Gastrocnemius medialis (tissue), 4 donors: ENCODE measurements at places on chromosomes 4 and X. TPM values are rescaled to one million over a fixed set of nuclear protein-coding genes. Genes with fewer than 3 reads are reported as not detected.

STBD1 gene
- 52.2 TPM for total RNA-seq

CHST7 gene
- 16.3 TPM for total RNA-seq

DNA sequence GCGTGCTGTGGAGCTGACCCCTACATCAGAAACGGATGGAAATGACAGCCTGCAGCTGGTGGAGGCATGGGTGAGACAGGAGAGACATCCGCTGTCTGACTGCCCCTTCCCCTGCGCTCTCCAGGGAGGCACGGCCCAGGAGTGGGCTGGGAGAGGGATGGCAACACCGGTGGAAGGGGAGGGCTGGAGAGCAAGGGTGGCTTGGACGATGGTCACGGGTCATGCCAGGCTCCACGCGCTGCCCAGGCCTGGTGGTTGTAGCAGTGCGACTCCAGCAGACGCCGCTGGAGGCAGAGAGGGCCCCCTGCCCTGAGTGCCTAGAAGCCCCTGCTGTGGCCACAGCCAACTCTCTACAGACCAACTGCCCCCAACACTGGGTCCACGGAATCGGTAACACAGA lies 47.9 kb downstream of the GAK start:
- H3K27ac ChIP-seq, result no peak overlapping the region
- H3K36me3 ChIP-seq, result no peaks in the 10 kb centered on the region
- H3K27me3 ChIP-seq, result no peaks in the 10 kb centered on the region

PHEX gene
- 0.05 TPM for total RNA-seq

- no peak for DNase-seq
- H3K4me3 ChIP-seq, result no peak overlapping the region
- H3K27me3 ChIP-seq, result no peaks in the 10 kb centered on the region
- no peak overlapping the region for H3K27ac ChIP-seq
- H3K36me3 ChIP-seq, result no peaks in the 10 kb centered on the region
Measured at GRCh38 chrX:88135735-88136134, 611.3 kb upstream of the CPXCR1 start.

DCHS2 gene
- 0.18 TPM for total RNA-seq

BTC gene
- 0.16 TPM for total RNA-seq

GRCh38 chr4:10898072-10898471 lies 213.5 kb upstream of the CLNK start:
- H3K4me1 ChIP-seq, result no peaks in the 10 kb centered on the region
- no peak for DNase-seq
- H3K4me3 ChIP-seq, result no peak overlapping the region
- no peaks in the 10 kb centered on the region for H3K27me3 ChIP-seq
- H3K27ac ChIP-seq, result no peak overlapping the region

- peak; percentile 63 for DNase-seq
- peak overlapping the region; percentile 62 for H3K4me3 ChIP-seq
- H3K27me3 ChIP-seq, result peaks cover 3% of the 10 kb centered on the region
- H3K36me3 ChIP-seq, result no peaks in the 10 kb centered on the region
Measured at GRCh38 chr4:56530269-56531148, 24.9 kb downstream of the ARL9 start.

ZDHHC15 gene
- total RNA-seq, result 0.10 TPM

MGAT4D gene
- not detected for total RNA-seq

- no peak for DNase-seq
- H3K4me1 ChIP-seq, result no peaks in the 10 kb centered on the region
- no peaks in the 10 kb centered on the region for H3K36me3 ChIP-seq
- H3K4me3 ChIP-seq, result no peak overlapping the region
Measured at GRCh38 chr4:88219099-88219498, 60.7 kb upstream of the ABCG2 start.

DNA sequence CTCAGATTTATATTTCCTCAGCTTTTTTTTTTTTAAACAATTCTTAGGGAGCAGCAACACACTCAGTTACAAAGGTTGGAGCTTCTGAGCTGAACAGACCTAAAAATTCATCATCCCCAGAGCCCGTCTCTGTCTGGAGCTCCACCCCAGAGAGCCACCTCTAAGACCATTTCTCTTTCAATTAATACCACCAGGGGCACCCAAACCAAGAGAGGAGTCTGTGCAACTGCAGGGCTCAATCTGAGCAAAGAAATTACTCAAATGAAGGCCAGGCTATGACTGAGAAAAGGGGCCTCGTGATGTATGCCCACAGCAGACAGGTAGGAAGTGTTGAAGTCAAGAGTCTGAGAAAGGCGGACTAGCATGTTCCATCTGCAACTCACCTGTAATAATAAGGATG lies 95.5 kb downstream of the C4orf51 start:
- peaks cover 11% of the 10 kb centered on the region for H3K4me1 ChIP-seq
- H3K4me3 ChIP-seq, result no peak overlapping the region
- no peak for DNase-seq
- H3K27ac ChIP-seq, result peak overlapping the region; percentile 76
- no peaks in the 10 kb centered on the region for H3K36me3 ChIP-seq

HPSE gene
- total RNA-seq, result 0.05 TPM

SLIT2 gene
- total RNA-seq, result 5.2 TPM

DNA sequence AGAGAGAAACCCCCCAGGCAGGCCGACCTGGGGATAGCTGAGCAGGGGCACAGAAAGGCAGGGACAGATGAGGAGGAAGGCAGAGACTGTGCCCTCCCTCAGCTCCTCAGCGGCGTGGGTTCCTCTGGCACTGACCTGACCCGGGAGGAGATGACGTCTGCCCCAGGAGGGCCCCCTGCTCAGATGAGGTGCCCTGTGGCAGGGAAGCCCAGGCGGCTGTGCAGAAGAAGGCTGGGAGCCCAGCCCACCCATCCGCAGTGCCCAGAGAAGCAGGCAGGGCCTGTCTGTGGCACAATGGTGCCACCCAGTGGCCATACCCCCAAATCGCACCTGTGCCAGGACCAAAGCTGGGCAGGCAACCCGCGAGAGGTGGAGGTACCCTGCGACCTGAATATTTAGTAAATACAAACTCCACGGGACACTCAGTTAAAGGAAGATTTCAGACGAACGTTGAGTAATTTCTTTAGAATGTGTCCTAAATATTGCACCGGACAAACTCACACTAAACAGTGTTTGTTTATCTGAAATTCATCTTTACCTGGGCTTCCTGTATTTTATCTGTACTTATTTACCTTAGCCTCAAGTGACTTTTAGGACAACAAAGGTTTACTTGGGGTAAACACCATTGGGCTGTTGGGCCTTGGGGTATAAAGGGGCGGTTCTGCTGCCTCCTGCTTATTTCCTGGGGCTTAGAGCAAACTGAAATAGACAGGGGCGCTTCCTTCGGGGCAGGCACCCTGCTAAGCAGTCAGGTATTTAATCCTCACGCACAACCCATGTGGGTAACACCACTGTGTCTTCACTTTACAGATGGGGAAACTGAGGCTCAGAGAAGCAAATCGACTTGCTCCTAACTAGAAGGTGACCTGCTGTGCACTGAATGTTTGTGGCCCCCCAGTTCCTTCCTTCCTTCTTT lies 46.5 kb upstream of the HMX1 start:
- no peak overlapping the region for H3K27ac ChIP-seq
- H3K4me3 ChIP-seq, result no peak overlapping the region
- DNase-seq, result no peak
- H3K4me1 ChIP-seq, result no peaks in the 10 kb centered on the region
- H3K36me3 ChIP-seq, result no peaks in the 10 kb centered on the region
- no peaks in the 10 kb centered on the region for H3K27me3 ChIP-seq

GRCh38 chr4:174236359-174236758 lies 47.1 kb downstream of the FBXO8 start:
- H3K4me1 ChIP-seq, result no peaks in the 10 kb centered on the region
- no peak overlapping the region for H3K4me3 ChIP-seq
- no peak overlapping the region for H3K27ac ChIP-seq
- H3K36me3 ChIP-seq, result peaks cover 25% of the 10 kb centered on the region

- no peak overlapping the region for H3K4me3 ChIP-seq
- no peaks in the 10 kb centered on the region for H3K36me3 ChIP-seq
- H3K4me1 ChIP-seq, result no peaks in the 10 kb centered on the region
- no peak for DNase-seq
- H3K27ac ChIP-seq, result no peak overlapping the region
- H3K27me3 ChIP-seq, result no peaks in the 10 kb centered on the region
Measured at GRCh38 chr4:142497606-142498005, 348.5 kb downstream of the INPP4B start.

YY2 gene
- total RNA-seq, result 0.92 TPM

KCND1 gene
- 0.92 TPM for total RNA-seq

DNA sequence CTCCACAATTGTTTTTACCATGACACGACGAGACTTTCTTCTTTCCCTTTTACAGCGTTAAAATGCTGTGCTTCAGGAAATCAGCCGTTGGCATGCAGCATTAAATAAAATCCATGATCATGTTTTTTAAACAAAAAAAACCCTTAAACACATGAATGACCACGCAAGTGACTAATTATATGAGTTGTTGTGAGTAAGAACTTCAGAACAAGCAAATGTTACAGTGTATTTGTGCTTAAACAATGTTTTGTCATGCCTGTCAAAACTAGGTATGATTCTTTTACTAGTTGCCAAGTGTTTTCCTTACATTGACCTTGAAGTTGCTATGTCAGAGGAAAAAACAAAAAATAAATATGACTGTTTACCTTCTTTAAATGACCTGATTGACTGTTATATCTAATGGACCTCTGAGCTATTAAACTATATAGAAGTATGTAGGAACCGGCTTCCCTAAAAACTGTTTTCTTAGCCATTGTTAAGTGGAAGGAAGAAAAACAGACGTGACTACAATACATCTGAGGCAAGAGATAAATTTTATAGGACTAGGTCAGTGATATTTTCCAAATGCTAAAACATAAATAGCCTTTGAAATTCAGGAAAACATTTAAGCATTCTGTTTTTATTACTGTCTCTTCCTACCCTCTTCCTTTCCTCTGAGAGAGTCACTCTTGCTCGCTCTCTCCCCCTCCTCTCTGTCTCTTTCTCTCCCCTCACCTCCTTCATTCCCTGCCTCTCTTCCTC lies 197.1 kb downstream of the PALLD start:
- DNase-seq, result no peak
- no peaks in the 10 kb centered on the region for H3K27me3 ChIP-seq
- no peak overlapping the region for H3K4me3 ChIP-seq
- H3K4me1 ChIP-seq, result no peaks in the 10 kb centered on the region
- H3K27ac ChIP-seq, result peak overlapping the region; percentile 1
- H3K36me3 ChIP-seq, result peaks cover 8% of the 10 kb centered on the region
